ENCODE measurements at places on chromosomes 16 and 17.

DNA sequence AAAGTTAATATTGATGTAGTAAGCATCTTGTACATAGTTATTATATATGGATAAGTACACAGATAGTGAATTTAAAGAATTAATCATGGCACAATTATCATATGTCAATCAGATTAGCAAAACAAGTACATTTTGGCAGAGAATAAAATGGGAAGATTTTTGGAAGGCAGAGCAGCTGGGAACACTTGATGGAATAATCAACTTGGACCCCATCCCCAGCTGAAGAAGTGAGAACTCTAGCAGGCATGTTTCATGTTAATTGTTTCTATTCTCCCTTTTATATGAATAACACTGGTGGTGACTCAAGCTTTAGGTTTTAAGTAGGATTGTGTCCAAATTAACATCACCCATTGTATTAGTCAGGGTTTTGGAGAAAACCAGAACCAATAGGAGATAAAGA, 198.7 kb downstream of the KCNJ2 start:
- DNase-seq: no peak

DNA sequence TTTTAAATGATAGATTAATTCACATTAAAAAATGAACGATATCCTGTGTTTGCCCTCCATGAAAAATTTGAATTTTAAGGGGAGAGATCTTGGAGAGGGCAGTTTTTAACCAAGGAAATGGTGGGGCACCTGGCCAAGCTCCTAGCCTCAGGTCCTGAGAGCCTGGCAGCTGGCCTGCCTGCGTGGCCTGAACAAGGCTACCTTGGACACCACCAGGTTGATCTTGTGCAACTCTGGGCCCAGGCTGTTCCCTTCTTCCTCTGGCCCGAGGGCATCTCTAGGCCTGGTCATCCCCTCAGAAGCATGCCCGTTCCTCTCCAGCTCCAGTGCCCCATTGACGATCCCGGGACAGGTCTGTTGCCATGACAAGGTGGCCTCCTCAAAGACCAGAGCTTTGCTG, 33.4 kb upstream of the LONP2 start:
- DNase-seq: no peak

GRCh38 chr17:39928858-39929645, 1.5 kb downstream of the LRRC3C start:
- no peak for DNase-seq

DNA sequence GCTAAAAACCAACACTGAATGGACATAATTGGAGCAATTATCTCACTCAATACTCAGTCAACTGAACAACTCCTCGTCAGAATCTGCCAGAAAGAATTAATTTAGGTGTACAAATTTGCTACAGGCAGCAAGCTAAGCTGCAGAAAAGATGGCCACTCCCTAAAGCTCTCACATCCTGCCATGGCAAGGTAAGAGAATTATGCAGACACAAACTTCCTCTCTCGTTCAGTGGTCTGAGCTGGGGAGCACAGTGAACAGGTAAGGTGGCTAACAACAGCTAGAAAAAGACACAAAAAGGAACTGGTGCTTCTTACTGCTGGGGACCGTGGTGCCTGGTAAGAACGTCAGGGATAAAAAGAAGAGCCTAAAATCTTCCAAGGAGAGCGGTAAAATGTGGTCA, 74.9 kb upstream of the BCAR1 start:
- DNase-seq: no peak

- no peak for DNase-seq
Observed at GRCh38 chr16:87728026-87728425, 37.8 kb downstream of the KLHDC4 start.

GRCh38 chr17:32517982-32518381, 31.2 kb downstream of the CDK5R1 start:
- DNase-seq: no peak

- peak; percentile 36 for DNase-seq
Observed at GRCh38 chr17:16477255-16477654, 14.7 kb downstream of the LRRC75A start.

DNA sequence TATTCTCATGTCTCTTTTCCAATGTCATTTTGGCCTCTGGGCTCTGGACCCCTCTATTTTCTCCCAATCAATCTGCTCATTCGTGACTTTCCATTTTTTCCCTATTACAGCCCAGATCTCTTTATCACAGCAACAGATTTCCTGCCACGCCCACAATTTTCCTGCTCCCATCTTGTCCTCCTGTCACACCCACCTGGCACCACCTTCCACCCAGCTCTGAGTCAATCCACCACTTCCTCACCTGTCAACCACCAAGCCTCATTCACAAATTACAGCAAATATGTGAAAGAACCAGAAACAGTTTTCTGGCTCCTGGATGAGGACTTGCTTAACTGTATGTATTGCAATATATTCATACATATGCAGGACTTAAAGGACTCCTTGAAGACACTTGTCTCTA, 311.3 kb downstream of the GRIN2A start:
- no peak for DNase-seq

Measured in gastrocnemius medialis (tissue), 4 donors.